Osteoblast (primary cell): ENCODE measurements at places on chromosomes 4 and X. TPM values are rescaled to one million over a fixed set of nuclear protein-coding genes. Genes with fewer than 3 reads are reported as not detected.
A peak's percentile ranks its signal among the peaks of the same experiment; 100 is the strongest.

RBMXL3 gene
- total RNA-seq, result not detected in 2 replicates

GRCh38 chrX:77505227-77505626, 58.0 kb downstream of the FGF16 start:
- H3K27ac ChIP-seq, result no peak overlapping the region
- no peaks in the 10 kb centered on the region for H3K27me3 ChIP-seq
- no peak for DNase-seq
- H3K4me3 ChIP-seq, result no peak overlapping the region

- H3K4me3 ChIP-seq, result no peak overlapping the region
- H3K4me1 ChIP-seq, result no peaks in the 10 kb centered on the region
- no peak overlapping the region for H3K27ac ChIP-seq
- H3K36me3 ChIP-seq, result no peaks in the 10 kb centered on the region
Measured at GRCh38 chr4:93777081-93777460, 51.5 kb upstream of the ATOH1 start.

DNA sequence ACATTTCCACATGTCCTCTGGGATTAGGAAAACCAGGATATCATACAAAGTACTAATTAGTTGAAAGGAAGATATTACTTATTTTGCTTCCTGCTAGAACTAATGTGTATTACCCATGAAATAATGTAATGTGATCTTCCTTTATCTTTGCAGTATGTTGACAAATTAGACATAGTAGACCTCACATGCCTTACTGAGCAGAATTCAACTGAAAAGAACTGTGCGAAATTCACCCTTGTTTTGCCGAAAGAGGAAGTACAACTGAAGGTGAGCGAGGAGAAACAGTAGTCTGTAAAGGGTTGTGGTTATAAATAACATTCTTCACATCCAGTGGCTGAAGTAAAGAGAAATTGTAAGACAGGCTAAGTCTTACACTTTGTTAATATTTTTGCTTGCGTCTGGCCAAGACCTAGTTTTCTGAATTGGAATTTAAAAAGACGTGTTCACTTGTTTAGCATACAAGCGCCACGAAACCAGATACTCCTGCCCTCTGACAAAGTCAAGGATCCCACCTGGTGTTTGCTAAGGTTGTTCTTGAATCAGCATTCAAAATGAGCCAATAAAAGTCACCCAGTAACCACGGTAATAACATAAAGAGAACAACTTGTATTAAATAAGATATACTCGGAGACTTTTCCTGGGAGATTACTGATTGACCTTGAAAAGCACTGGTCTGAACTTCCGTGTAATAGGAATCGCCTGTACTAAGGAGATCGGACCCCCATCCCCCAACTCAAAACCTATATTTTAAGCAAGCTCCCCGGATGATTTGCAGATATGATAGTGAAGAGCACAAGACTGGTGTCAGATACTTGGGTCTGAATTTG, 16.9 kb downstream of the STAP1 start:
- H3K27me3 ChIP-seq, result no peaks in the 10 kb centered on the region
- no peaks in the 10 kb centered on the region for H3K4me1 ChIP-seq
- no peak for DNase-seq

DNA sequence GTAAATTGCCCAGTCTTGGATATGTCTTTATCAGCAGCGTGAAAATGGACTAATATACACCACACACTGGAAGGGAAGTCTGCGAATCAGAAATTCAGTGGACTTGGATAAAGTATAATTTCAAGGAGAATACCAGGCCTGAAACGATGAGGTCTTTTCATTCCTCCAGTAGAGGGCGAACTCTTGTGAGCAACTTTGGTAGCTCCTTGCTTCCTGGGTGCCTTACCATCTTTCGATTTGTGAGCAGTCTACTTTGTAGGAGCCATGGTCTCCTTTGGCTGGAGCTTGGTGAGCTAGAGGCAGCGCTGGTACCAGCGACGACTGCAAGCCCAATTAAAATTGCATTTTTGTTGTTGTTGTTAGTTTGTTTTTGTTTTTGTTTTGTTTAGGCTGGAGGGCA, 791.9 kb downstream of the FAT4 start:
- no peak overlapping the region for H3K4me3 ChIP-seq
- H3K36me3 ChIP-seq, result no peaks in the 10 kb centered on the region
- DNase-seq, result no peak
- H3K4me1 ChIP-seq, result no peaks in the 10 kb centered on the region
- H3K27me3 ChIP-seq, result no peaks in the 10 kb centered on the region

- H3K4me3 ChIP-seq, result no peak overlapping the region
- H3K4me1 ChIP-seq, result no peaks in the 10 kb centered on the region
- H3K27ac ChIP-seq, result no peak overlapping the region
- no peaks in the 10 kb centered on the region for H3K36me3 ChIP-seq
- DNase-seq, result no peak
Measured at GRCh38 chrX:9519546-9520216, 54.8 kb downstream of the TBL1X start.

DNA sequence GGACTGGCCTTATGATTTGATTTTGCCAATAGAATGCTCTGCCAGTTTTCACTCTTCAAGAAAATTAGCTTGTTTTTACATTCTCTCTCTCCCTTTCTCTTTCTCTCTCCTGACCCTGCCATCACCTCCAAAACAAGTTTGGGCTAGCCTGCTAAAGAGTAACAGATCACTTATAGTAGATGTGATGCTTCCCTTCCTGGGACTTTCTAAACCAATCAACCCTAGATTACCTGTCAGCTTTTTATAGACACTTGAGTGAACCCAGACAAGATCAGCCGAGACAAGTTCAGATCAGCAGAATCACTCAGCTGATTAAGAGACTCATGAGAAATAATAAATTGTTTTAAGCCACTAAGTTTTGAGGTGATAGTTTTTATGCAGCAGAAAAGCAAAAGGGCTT, 521.2 kb downstream of the ANKRD50 start:
- no peaks in the 10 kb centered on the region for H3K4me1 ChIP-seq
- no peak for DNase-seq
- no peaks in the 10 kb centered on the region for H3K27me3 ChIP-seq
- no peak overlapping the region for H3K27ac ChIP-seq
- H3K4me3 ChIP-seq, result no peak overlapping the region

GRCh38 chr4:19030048-19030447, 1008.5 kb upstream of the LCORL start:
- H3K4me1 ChIP-seq, result no peaks in the 10 kb centered on the region
- no peak overlapping the region for H3K27ac ChIP-seq
- no peaks in the 10 kb centered on the region for H3K27me3 ChIP-seq
- no peak for DNase-seq

GRCh38 chr4:38671592-38671940, 7.6 kb downstream of the KLF3 start:
- no peak overlapping the region for H3K4me3 ChIP-seq
- no peaks in the 10 kb centered on the region for H3K36me3 ChIP-seq
- H3K27me3 ChIP-seq, result no peaks in the 10 kb centered on the region
- DNase-seq, result no peak

GRCh38 chr4:19348746-19349145, 903.0 kb upstream of the SLIT2 start:
- no peaks in the 10 kb centered on the region for H3K27me3 ChIP-seq
- no peak overlapping the region for H3K27ac ChIP-seq
- no peaks in the 10 kb centered on the region for H3K36me3 ChIP-seq
- DNase-seq, result no peak
- H3K4me1 ChIP-seq, result no peaks in the 10 kb centered on the region

GRCh38 chr4:99723612-99724011, 66.0 kb upstream of the C4orf54 start:
- H3K27ac ChIP-seq, result no peak overlapping the region
- peak; percentile 11 for DNase-seq
- no peaks in the 10 kb centered on the region for H3K4me1 ChIP-seq
- no peak overlapping the region for H3K4me3 ChIP-seq
- no peaks in the 10 kb centered on the region for H3K27me3 ChIP-seq

THAP6 gene
- total RNA-seq, result 17.0 and 20.9 TPM in 2 replicates
